DMS153 (cell line): ENCODE measurements at places on chromosomes 1 and 21.

GRCh38 chr21:16644685-16645084 is 868.2 kb upstream of the CXADR start:
- no peak for DNase-seq

- DNase-seq: no peak
These were observed 50.4 kb downstream of the CD34 start for GRCh38 chr1:207860531-207860930.

GRCh38 chr21:40902299-40902698 is 55.3 kb upstream of the DSCAM start:
- peak; percentile 93 for DNase-seq

- no peak for DNase-seq
These were observed 170.5 kb downstream of the PTPRU start for GRCh38 chr1:29406814-29407213.

DNA sequence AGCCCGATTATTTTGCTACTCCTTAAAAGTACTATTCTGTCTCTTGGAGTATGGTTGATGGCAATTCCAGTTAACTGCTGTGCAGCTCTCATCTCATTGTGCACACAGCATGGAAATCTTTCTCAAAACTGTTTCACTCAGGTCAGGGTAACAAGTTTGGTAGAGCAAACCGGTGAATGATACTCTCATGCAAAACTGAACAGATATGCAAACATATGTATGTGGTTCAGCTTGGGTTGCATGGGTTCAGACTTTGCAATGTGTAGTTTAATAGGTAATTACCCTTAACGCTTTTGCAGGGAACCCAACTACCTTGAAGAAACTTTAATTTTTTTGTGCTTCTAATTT is 2.2 kb downstream of the GADD45A start:
- no peak for DNase-seq

DNA sequence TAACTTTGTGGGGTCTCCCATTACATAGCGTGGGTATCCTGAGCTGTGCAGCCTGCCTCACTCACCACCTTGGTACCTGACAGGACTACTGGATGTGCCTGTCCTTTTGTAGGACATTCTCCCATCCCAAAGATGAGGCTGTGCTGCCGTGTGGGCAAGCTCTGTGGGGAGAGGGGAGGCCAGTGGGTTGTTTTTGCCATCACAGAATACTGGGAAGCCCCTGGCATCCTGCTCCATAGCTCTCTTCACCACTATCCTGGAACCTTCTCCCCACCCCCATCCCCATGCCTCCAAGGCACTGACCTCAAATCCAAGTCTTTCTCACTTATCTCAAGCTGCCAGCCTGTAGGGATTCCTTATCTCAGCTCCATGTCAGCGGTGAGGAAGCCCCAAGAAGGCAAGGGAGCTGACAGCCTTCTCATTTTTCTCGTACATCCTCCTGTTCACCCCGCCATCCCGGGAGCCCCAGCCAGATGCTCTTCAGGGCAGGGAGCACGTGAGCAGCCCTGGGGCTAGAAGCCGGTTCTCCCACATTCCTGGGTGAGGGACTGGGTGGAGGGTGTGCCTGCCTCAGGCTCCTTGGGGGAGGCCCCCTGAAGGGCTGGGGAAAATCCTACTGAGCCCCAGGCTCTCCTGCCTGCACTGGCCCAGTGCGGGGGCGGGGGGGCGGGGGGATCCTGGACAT is 2.4 kb upstream of the ELF3 start:
- DNase-seq: peak; percentile 82

DNA sequence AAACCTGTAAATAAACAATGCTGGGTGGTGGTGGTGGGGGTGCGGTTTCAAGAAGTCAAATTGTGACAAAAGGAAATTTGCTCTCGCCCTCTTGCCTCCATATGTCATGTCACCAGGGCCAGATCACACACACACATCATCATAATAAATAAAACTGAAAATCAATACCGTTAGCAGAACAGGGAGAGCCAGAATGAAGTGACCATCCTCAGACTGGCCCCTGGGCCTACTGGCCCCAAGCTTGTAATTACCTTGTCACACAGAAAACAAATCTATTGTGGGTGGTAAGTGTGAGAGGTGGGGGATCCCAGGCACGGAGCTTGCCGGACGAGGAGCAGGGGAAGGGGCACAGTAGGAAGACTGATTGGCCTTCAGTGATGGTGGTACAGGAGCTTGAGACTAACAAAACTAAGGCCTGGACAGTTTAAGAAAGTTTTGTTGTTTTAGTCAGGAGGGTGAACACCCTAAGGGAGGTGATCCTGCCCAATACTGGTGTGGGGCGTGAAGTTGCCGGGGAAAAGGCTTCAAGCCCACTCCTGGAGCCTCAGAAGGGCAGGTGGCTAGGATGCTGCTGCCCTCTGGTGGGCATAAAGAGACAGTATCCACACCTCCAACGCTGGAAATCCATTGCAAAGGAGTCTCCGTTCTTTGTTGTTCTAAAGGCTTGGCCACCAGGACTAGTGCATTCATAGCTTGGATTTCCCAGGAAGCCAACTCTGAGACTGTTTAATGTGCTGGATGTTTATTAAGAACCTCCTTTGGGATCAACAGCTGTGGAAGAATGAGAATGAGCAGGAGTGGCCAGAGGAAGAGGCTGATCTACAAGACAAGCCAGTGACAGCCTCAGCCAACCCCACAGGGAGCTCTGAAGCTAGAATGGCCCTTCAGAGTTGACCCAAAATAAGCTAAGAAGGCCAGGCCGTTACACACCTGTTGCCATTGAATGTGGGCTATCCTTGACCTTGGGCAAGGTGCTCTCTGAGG is 8.1 kb upstream of the C1orf216 start:
- DNase-seq: peak; percentile 54

GRCh38 chr21:35860189-35860869 is 200.0 kb downstream of the SETD4 start:
- no peak for DNase-seq

- DNase-seq: no peak
These were observed 74.6 kb downstream of the OBSCN start for GRCh38 chr1:228282329-228283042.
